ENCODE measurements at places on chromosomes 3 and 15. TPM values are rescaled to one million over a fixed set of nuclear protein-coding genes. Genes with fewer than 3 reads are reported as not detected.
A peak's percentile ranks its signal among the peaks of the same experiment; 100 is the strongest.

- H3K4me3 ChIP-seq, result no peak overlapping the region
- 0 out of 2 replicates have a peak, but pooled peaks cover 4% of the 10 kb centered on the region for H3K36me3 ChIP-seq
- H3K27ac ChIP-seq, result peak overlapping the region; percentile 81
- H3K4me1 ChIP-seq, result peaks cover 60% of the 10 kb centered on the region
- H3K27me3 ChIP-seq, result no peaks in the 10 kb centered on the region
Measured at GRCh38 chr3:170712798-170713197, 126.9 kb upstream of the SLC7A14 start.

DNA sequence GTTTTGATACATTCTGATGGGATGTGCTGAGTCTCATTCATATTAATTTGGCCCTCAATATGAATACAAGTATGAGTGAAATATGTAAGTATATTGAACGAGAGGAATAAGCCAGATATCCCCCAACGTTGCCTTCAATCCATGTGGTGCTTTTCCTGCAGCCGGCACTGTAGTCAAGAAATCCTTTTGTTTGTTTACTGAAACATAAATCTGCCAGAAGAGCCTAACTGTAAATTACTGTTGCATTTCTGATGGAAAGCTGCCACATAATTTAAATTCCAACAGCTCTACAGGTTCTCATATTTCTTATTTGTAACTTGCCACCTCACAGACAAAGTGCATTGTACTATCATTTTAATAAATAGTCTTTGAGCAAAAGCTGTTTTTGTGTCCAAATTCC lies 314.0 kb downstream of the KBTBD8 start:
- no peaks in the 10 kb centered on the region for H3K36me3 ChIP-seq
- H3K4me1 ChIP-seq, result no peaks in the 10 kb centered on the region
- no peaks in the 10 kb centered on the region for H3K27me3 ChIP-seq
- DNase-seq, result no peak
- no peak overlapping the region for H3K27ac ChIP-seq

DNA sequence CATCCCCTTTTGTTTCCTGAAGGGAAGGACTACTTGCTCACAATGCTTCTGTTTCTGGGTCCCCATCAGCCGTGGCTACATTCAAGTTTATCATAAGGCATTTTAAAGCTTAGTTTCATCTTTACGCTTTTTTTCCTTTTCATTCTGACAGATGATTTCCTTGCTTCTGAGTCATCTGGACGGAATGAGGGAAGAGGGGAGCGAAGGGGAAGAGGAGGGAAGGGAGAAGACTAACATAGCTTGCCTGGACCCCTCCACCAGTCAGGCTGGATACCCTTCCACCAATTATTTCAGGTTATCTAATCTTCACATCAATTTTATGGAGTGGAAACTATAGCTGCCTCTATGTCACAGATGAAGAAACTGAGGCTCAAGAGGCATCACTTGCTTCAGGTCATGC lies 27.6 kb downstream of the FAM3D start:
- H3K27ac ChIP-seq, result no peak overlapping the region
- no peak for DNase-seq
- H3K4me1 ChIP-seq, result peaks cover 12% of the 10 kb centered on the region
- no peaks in the 10 kb centered on the region for H3K27me3 ChIP-seq
- no peak overlapping the region for H3K4me3 ChIP-seq
- H3K36me3 ChIP-seq, result no peaks in the 10 kb centered on the region

- H3K36me3 ChIP-seq, result no peaks in the 10 kb centered on the region
- no peaks in the 10 kb centered on the region for H3K27me3 ChIP-seq
- H3K4me3 ChIP-seq, result no peak overlapping the region
- no peak for DNase-seq
- peaks cover 20% of the 10 kb centered on the region for H3K4me1 ChIP-seq
Measured at GRCh38 chr3:69290006-69290405, 95.9 kb downstream of the FRMD4B start.

PCOLCE2 gene
- not detected for total RNA-seq

PARP15 gene
- not detected for total RNA-seq

SEMA5B gene
- total RNA-seq, result not detected

SETD5 gene
- total RNA-seq, result 49.3 TPM

HYAL1 gene
- total RNA-seq, result 0.18 TPM
